Sigmoid colon (tissue), 7 donors: ENCODE measurements at places on chromosomes 13 and 19.

GRCh38 chr19:10339380-10339960, at the start of gene ICAM3:
TSS of gene ICAM3 (minus strand) at chr19:10339624. CDS start at chr19:10339614, 10 bp downstream.
- H3K27me3 ChIP-seq, result no peaks in the 10 kb centered on the region
- DNase-seq, result no peak
- peaks cover 2% of the 10 kb centered on the region for H3K4me1 ChIP-seq
- no peak within 1 kb of the TSS for H3K4me3 ChIP-seq
- H3K36me3 ChIP-seq, result no peaks in the 10 kb centered on the region

DNA sequence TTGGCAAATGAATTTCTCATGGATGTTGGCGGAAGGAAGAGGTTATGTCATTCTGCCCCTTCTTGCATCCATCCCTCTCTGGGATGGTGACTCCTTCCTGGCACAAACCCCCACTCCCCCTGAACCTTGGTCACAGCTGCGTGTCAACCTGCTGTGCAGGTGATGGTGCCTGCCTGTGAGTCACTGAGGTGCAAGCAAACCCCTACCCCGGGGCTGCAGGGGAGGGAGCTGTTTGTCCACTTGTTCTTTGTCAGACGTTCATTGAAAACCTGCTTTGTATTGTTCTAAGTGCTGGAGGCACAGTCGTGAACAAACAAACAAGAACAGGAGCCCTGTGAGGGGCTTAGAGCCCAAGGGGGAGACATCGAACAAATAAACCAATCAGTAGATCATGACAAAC, 2.0 kb upstream of the GAPDHS start:
- no peak overlapping the region for H3K27ac ChIP-seq
- no peak for DNase-seq
- H3K36me3 ChIP-seq, result no peaks in the 10 kb centered on the region

GRCh38 chr19:18879579-18880373, 16.2 kb downstream of the CERS1 start:
- DNase-seq, result no peak
- no peaks in the 10 kb centered on the region for H3K36me3 ChIP-seq
- H3K27ac ChIP-seq, result no peak overlapping the region
- no peak overlapping the region for H3K4me3 ChIP-seq
- no peaks in the 10 kb centered on the region for H3K4me1 ChIP-seq

- H3K4me3 ChIP-seq, result no peak overlapping the region
- H3K27me3 ChIP-seq, result no peaks in the 10 kb centered on the region
- DNase-seq, result no peak
- H3K4me1 ChIP-seq, result no peaks in the 10 kb centered on the region
- H3K36me3 ChIP-seq, result peaks cover 51% of the 10 kb centered on the region
Measured at GRCh38 chr13:29526741-29527140, 68.7 kb downstream of the SLC7A1 start.
